ENCODE measurements at places on chromosomes 16 and 17. TPM values are rescaled to one million over a fixed set of nuclear protein-coding genes. Genes with fewer than 3 reads are reported as not detected.

CLEC18A gene
- 1.0 TPM for total RNA-seq

- H3K4me1 ChIP-seq: no peaks in the 10 kb centered on the region
- H3K36me3 ChIP-seq: no peaks in the 10 kb centered on the region
- DNase-seq: no peak
Measured at GRCh38 chr17:79338152-79338551, 263.5 kb downstream of the ENGASE start.

GRCh38 chr16:65991149-65991701, 375.3 kb upstream of the CDH5 start:
- no peak overlapping the region for H3K4me3 ChIP-seq
- no peaks in the 10 kb centered on the region for H3K4me1 ChIP-seq
- H3K36me3 ChIP-seq: no peaks in the 10 kb centered on the region

RHBDF1 gene
- total RNA-seq: 0.10 TPM

All from activated CD4-positive, alpha-beta T cell treated with anti-CD3 and anti-CD28 coated beads, Interleukin-2, amount 10 ng/mL, durations not matched to agents 7 days and 5 days (primary cell).